ENCODE measurements at places on chromosomes 12 and 14. TPM values are rescaled to one million over a fixed set of nuclear protein-coding genes. Genes with fewer than 3 reads are reported as not detected.

Gene PLBD1
- 1.6 TPM for polyA plus RNA-seq

Gene FLVCR2
- 0.39 TPM for polyA plus RNA-seq

Gene DENND5B
- polyA plus RNA-seq = 18.7 TPM

Gene TOMM20L
- not detected for polyA plus RNA-seq

Gene POTEG
- 0.24 TPM for polyA plus RNA-seq

Gene TXNDC16
- 2.9 TPM for polyA plus RNA-seq

Gene CIROP
- polyA plus RNA-seq = not detected

Gene SOAT2
- not detected for polyA plus RNA-seq

Gene TAS2R9
- not detected for polyA plus RNA-seq

Gene MDM1
- 17.0 TPM for polyA plus RNA-seq

Gene TROAP
- polyA plus RNA-seq = 0.88 TPM

Gene RGS6
- 0.04 TPM for polyA plus RNA-seq

Gene FSCB
- polyA plus RNA-seq = not detected

Gene RNASE3
- polyA plus RNA-seq = not detected

Gene RNASE1
- 0.25 TPM for polyA plus RNA-seq

Gene VRTN
- polyA plus RNA-seq = not detected

Gene LRRIQ1
- polyA plus RNA-seq = not detected

Gene RBP5
- polyA plus RNA-seq = not detected

Gene SYCP3
- polyA plus RNA-seq = 0.04 TPM

Gene NTS
- not detected for polyA plus RNA-seq

Gene BCL2L2
- 8.2 TPM for polyA plus RNA-seq

Gene DIO3
- polyA plus RNA-seq = 0.09 TPM

Gene IL23A
- polyA plus RNA-seq = 24.9 TPM

Gene PPP1R1A
- not detected for polyA plus RNA-seq
